Stimulated activated CD4-positive, alpha-beta T cell treated with anti-CD3 and anti-CD28 coated beads, TNF-alpha, amount 100 ng/mL, for 1 hour (primary cell): ENCODE measurements at places on chromosomes 2 and 18.

DNA sequence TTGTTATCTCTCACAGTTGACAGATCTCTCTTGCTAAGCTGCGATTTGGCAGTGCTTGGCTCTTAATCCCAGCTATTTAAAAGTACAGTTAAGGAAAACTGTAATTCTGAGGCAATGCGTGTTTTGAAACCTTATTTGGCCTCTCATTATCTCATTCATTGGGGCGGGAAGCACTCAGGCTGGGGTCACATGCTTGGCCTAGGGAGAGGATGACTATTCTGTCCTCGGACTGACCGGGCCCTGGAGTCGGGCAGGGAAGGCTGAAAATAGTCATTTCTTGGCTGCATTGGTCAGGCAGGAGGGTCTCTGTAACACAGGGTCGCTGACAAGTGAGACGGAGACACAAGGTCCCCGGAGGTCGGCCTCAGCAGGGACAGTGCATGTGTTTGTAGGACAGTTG is 20.2 kb upstream of the EMILIN2 start:
- no peak for DNase-seq

DNA sequence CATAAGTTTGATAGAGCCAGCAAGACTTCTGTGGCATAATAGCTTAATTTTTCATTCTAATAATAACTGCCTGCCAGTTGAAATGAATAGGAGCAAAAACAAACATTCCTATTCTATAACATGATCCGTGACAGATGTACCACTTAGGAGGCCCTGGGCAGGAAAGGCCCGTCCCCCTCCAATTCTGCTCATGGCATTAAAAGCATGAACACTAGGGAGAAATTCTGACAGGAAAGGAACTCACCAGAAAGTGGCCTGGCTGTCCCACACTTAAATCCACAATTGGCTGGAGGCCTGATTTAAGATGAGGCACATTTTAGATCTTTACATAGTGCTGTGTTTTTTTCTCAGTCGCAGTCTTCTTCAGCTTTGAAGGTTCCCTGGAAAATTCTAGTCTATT is 261.9 kb upstream of the ETAA1 start:
- DNase-seq = no peak

GRCh38 chr2:120344214-120344975 is 1.5 kb upstream of the INHBB start:
- no peak for DNase-seq

GRCh38 chr18:42156281-42156680 is 201.2 kb downstream of the PIK3C3 start:
- no peak for DNase-seq

GRCh38 chr2:72204786-72205503 is 57.3 kb upstream of the CYP26B1 start:
- no peak for DNase-seq

GRCh38 chr18:13313006-13313686 is 94.6 kb downstream of the LDLRAD4 start:
- no peak for DNase-seq

GRCh38 chr18:22509423-22509822 is 91.7 kb upstream of the CTAGE1 start:
- DNase-seq = no peak

GRCh38 chr2:142858961-142859360 is 18.5 kb upstream of the KYNU start:
- DNase-seq = no peak

DNA sequence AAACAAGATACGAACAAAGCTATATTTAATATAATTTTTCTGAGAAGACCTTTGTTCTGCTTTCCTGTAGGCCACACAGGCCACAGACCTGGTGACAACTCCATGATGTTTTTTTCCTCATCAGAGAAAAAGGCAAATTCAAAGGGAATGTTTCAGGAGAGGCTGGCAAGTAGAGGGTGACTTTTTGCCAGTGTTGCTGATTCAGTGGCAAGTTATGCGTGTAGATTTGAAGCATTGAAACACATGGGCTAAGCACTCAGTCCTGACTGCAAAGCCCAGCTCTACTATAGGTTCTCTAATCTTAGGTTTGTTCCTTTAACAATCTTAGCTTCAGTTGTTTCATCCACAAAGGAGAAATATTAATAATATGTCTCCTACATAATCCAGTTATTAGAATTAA is 499.8 kb downstream of the SUCLG1 start:
- DNase-seq = no peak

DNA sequence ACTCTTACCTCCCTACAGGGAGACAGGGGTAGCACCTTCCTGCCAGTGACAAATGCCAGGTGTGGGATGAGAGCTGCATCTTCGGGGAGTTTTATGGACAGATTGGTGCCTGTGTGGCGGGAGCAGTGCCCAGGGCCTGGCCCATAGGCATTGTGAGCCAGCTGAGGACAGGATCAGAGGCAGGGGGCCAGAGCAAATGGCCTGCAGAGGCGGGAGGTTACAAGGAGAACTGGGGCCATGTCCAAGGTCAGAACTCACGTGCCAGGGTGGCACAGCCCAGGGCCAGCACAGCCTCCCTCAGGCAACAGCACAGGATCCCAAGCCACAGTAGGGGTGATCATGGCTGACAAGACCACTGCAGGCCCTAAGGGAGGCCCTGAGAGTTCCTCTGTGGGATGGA is 40.2 kb upstream of the MCFD2 start:
- DNase-seq = no peak

DNA sequence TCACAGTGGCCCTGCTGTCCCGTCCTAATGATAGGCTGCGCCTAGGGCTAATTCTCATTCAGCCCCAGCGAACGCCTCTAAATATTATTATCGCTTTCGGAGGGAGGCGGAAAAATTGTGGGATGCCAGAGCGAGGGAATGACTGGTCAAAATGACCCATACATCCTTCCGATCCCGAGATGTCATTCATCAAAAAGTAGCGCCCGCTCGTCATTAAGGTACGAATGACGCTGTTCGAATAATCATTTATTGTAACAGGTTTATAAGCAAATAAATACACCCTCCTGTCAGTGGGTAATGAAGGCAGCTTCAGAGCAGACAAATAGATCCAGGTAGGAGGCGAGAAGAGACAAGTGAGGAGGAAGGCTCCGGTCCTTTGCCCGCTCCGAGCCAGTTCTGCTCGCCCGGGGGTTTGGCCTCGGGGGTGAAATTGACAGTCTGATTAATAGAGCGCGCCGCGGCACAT is at the start of gene EVX2:
TSS of gene EVX2 (minus strand) at position 167 of the 466 bp plus-strand sequence. CDS start 186 bp downstream, outside the sequence.
- DNase-seq = no peak

DNA sequence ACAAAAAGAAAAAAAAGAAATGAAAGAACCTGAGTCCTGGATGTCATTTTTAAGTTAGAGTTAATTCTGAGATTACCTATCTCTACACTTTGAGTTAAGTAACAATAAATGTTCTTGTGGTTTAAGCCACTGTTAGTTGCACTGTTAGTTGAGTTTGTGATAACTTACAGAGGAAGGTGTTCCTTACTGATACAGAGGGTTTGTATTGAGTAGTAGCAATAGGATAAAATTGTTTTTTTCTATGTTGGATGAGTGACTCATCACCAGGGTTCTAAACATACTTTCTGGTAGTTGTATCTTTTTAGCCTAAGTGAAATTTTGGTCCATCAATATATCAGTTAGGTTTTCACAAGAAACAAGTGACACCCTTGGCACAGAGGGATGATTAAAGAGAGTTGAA is 4.0 kb upstream of the LCLAT1 start:
- DNase-seq = no peak

- DNase-seq = no peak
Measured at GRCh38 chr2:78615956-78616355, 409.5 kb upstream of the REG3G start.

- DNase-seq = no peak
Measured at GRCh38 chr2:61537277-61537949, 743 bp downstream of the XPO1 start.

GRCh38 chr2:1750933-1751766 is 6.8 kb upstream of the PXDN start:
- peak; percentile 19 for DNase-seq

DNA sequence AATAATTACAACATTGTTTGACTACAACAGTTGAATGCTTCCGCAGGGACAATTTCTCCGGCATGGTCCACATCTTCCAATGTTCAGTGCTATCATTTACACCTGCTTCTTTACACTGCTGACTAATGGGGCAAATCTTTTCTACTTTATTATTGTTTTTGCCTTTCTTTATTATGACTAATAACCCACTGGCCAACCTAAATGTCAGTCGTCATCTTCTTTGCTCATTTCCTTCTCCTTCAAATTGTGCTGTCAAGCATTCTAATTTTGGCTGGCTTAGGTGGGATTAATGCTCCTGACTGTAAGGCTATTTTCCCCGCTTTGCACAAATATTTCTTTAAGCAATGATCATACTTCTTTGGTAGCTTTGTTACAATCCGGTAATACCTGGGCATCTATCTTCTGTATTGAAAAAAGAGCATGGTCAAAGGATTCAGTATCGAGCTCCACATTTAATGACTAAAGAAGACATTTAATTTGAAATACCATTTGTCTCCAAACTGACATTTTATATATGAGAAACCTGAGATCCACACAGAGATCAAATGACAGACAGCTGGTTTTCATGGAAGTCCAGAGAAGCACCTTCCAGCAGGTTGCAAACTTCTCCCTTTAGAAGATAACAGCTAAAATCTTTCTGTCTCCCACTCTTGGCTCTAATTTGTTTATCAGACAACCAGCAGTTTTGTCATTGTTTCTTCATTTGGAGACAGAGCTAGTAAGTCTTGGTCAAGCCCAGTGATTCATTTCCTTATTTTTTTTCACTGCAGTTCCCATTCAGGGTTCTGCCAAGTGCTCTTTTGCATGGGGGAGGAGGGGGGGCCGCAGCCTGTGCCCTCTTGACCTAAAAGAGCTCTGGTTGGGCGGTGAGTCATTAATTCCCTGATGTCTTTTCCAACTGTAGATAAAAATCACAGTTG is 132.9 kb downstream of the SOCS6 start:
- no peak for DNase-seq

GRCh38 chr2:62334009-62334408 is 138.1 kb downstream of the B3GNT2 start:
- DNase-seq = no peak

- no peak for DNase-seq
Measured at GRCh38 chr2:108612514-108613183, 78.4 kb downstream of the LIMS1 start.

DNA sequence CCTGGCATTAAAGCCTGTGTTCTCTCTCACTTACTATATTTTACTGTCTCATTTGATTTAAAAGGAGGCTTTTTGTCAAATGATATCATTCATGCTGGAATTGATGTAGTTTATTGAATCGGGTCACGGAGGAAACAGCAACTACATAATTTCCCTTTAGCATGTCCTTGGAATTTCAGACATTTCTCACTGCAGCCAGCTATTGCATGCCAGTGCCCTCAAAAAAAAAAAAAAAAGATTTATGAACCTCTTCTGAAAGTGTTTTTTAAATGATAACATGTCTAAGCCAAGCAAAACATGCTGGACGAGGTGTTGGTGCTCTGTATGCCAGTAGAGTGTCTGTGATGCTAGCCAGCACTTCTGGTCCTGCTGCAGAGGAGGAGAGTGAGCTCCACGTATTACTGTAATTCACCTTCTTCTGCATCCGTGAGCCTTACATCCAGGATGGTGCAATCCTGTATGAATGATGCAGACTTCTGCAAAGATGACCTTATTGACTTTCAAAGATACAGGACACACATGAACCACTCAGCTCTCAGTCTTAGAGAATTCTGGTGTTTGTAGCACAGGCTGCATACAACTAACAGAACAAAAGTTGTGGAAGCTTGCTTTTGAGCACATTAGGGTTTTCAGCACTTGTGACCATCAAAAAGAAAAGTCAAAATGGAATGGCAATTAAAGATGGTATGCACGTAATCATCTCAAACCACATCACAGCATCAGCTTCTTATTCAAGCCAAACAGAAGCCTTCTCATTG is 31.1 kb downstream of the UGP2 start:
- no peak for DNase-seq

DNA sequence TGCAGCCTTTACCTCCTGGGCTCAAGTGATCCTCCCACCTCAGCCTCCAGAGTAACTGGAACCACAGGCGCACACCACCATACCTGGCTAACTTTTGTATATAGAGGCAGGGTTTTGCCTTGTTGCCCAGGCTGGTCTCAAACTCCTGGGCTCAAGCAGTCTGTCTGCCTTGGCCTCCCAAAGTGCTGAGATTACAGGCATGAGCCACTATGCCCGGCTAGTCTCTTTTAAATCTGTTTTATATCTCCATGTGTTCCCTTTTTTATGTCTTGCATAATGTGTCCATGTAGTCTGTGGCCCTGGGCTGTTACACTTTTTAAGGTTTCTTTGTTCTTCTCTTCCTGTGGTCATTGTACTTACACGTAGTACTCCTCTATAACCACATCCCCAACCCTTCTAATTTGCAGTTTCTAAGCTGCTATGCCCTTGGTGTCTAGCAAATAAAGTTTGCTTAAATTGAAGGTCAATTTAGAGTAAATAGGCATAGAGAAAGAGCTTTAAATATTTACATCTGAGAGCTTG is 168.2 kb downstream of the MCFD2 start:
- DNase-seq = no peak

DNA sequence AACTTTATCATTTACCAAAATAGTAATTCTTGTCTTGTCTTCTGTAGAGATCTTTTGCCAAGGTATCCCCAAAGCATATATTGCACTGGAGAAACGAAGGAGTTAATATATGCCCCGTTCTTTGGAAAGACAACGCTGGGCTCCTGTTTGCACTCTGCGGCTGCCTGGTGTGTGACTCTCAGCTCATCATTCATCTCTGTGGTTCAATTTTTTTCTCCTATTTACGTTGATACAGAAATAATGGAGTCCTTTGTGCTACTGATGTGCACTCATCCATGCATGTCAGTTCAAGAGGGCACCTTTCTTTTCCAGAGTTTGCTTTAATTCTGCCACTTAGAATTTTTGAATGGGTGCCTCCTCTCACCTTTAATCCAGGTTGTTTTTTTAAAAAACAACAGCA is 655.5 kb downstream of the DCDC2C start:
- DNase-seq = no peak

DNA sequence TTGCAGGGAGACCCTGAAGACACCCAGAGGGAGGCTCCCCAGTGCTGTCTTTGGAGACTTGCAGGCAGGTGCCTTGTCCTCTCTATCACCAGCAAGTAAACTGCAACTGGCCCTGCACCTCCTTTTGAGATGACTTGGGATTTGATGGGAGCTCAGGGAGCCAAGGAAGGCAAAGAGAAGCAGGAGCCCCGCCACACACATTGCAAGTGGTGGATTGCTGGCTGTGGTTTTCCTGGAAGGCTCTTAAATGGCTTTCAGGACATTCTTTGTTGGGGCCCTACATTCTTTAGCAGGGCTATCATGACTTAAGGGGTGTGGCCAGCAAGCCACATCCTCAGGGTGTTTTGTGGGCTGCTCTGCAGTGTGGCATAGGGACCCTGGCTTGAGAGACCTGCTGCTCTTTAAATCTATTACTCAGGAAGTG is 39.9 kb upstream of the CDC42EP3 start:
- no peak for DNase-seq

- no peak for DNase-seq
Measured at GRCh38 chr2:172454404-172455120, 27.2 kb downstream of the ITGA6 start.
